ENCODE measurements at places on chromosomes 3 and 15. TPM values are rescaled to one million over a fixed set of nuclear protein-coding genes. Genes with fewer than 3 reads are reported as not detected.

- no peak for DNase-seq
These were observed 8.5 kb downstream of the TMEM212 start for GRCh38 chr3:171851660-171852058.

- DNase-seq, result no peak
These were observed 135.6 kb upstream of the ABI3BP start for GRCh38 chr3:101128786-101129185.

DNA sequence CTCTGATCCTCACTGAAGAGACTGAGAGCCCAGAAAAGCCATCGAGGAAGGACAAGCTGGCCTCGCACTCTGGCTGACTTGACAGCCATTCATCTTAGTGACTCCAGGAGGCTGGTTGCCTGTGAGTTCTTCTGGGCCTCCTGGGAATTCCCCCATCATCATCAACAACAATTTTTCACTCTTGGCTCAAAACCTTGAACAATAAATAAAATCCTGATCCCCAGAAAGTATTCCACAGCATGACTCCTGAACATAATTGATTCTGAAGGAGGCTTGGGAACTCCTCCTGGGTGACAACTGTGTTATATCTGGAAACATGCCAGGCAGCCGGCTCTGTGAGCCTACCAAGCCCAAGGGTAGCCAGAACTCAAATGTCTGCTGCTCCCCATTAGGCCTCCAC lies 188.6 kb downstream of the SHQ1 start:
- DNase-seq, result no peak

- no peak for DNase-seq
These were observed 111.4 kb downstream of the CMSS1 start for GRCh38 chr3:99928771-99929744.

- DNase-seq, result no peak
These were observed 749.5 kb downstream of the ROBO1 start for GRCh38 chr3:79018265-79018664.

DNA sequence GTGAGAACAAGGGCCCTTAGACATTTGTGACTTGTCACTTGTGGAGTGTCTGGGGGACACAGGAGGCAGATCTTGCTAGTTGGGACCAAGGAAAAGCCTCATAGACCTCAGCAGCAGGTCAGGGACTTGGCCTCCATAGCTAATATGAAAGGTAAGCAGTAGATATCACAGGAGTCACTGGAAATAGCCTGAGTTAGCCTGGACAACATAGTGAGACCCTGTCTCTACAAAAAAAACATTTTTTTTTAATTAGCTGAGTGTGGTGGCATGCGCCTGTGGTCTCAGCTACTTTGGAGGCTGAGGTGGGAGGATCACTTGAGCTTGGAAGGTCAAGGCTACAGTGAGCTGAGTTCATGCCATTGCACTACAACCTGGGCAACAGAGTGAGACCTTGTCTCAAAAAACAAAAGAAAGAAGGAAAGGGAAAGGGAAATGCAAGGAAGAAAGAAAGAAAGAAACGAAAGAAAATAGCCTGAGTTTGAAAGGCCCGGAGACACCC lies 37.1 kb upstream of the CLK3 start:
- no peak for DNase-seq

DNA sequence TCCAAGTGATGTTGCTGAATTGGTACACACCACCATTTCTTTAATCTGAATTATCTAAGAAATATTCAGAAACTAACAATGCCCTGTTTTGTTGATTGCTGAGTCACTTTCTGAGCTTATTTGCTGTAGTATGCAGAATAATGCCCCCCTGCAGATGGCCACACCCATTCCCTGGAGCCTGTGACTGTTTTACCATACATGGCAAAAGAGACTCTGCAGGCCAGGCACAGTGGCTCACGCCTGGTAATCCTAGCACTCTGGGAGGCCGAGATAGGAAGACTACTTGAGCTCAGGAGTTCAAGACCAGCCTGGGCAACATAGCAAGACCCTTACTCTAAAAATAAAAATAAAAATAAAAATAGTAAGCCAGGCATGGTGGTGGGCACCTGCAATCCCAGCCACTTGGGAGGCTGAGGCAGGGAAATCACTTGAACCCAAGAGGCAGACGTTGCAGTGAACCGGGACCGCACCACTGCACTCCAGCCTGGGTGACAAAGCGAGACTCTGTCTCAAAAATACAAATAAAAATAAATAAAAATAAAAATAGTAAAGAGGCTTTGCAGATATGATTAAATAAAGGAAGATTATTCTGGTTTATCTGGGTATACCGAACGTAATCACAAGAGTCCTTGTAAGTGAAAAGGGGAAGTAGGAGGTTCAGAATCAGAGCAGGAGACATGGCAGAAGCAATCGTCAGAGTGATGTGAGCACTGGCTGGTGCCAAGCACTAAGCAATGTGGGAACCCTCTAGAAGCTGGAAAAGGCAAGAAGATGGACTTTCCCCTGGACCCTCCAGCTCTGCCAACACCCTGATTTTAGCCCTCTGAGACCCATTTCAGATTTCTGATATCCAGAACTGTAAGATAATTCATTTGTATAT lies 19.0 kb downstream of the PCYT1A start:
- DNase-seq, result no peak

LRRC49 gene
- 2.2 TPM for total RNA-seq

UBA3 gene
- total RNA-seq, result 82.1 TPM

FANCD2OS gene
- total RNA-seq, result not detected

ETFA gene
- total RNA-seq, result 82.4 TPM

TRH gene
- not detected for total RNA-seq

All from spleen (tissue), 13 donors.